ENCODE measurements at places on chromosomes 12 and 14.

GRCh38 chr14:95301527-95302187 lies 18.1 kb downstream of the CLMN start:
- DNase-seq: no peak

GRCh38 chr14:77184396-77185092 lies 2.9 kb downstream of the TMEM63C start:
- no peak for DNase-seq

- DNase-seq: no peak
These were observed 2.9 kb downstream of the RILPL1 start for GRCh38 chr12:123530668-123531067.

DNA sequence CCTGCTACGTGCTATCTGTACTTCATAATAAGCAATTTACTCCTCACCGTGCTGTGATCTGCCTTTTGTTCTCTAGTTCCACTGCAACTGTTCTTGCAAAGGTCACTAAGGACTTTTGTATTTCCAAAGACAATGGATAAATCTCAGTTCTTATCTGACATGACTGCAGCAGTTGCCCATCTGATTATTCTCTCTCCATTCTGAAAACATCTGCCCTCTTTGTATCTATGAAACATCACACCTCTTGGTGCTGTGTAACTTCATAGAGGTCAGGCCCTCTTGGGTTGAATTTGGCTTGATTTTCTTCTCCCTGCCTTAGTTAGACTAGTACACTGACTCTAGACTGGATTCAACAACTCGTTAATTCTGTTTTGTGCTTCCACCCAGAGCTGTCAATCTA lies 319.6 kb downstream of the BTG1 start:
- no peak for DNase-seq

GRCh38 chr14:81465507-81466228 lies 65.5 kb upstream of the STON2 start:
- DNase-seq: no peak

- no peak for DNase-seq
These were observed 193.9 kb upstream of the OR4E1 start for GRCh38 chr14:21867541-21867940.

- DNase-seq: no peak
These were observed 55.8 kb upstream of the GALNT9 start for GRCh38 chr12:132384916-132385774.

DNA sequence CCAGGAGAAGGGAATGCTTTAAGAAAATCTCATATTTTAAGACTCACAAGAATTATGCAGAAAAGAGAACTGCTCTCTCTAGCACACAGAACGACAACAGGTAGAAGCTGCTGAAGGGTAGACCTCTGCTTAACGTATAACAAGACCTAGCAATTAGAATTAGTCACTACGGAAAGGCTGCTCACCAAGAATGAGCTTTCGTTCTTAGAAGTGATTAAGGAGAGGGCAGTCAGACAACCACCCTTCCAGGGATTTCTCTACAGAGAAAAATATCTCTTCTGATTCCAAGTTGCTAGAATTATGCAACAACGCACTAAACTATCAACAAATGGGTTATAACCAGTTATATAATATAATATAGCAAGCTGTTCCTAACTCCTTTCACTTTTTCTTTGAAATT lies 18.6 kb downstream of the LRIG3 start:
- DNase-seq: no peak

DNA sequence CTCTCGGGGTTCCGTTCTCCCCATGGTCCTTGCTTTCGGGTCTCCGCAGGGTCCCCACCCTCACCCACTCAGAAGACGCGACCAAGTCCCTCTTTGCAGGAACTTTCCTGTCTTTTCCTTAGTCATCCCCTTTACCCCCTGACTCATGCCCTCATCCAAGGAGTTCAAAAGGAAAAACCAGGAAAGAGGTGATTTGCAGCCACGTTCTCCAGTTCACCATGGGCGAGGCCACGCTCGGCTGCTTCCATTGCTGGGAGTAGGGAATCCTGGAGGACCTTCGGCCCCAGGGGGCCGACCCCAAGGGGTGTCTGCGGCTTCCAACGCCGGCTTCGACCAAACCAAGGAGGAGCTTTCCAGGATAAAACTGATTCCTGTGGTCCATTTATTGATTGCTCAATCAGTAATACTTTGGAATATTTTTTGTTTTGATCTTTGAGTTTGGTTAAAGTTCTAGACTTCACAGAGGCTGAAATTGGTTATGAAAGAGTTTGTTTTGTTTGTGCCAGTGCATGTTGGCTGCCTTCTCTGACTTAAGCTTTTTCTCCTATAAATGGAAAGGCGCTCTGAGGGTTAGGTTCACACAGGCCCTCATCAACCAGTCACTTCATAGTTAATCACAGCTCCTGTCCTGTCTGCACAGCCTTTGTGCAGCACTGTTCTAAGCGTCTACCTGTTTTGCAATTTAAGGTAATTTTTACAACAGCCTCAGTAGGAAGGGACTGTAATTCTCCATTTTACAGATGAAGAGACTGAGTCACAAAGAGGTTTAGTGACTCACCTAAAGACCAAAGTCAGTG lies 827 bp downstream of the ALDH2 start:
- DNase-seq: no peak

- no peak for DNase-seq
These were observed 47.4 kb downstream of the DYRK2 start for GRCh38 chr12:67695974-67696373.

DNA sequence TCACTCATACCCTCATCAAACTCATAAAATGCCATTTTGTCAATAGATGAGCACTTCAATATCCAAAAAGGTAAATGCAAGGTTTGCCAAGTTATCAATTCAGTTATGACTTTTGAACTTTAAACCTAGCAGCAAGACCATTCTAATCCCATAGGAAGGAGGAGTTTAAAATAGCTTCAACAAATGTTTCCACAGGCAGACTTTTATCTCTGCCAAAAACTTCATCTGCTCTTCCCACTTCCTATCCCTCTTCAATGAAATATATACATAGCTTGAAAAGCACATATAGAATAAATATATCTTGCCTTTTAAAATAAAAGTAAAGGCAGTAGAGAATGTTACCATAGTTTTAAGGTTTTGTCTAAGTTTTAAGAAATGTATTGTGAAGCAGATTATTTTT lies 1749.1 kb upstream of the SEL1L start:
- no peak for DNase-seq

GRCh38 chr12:115710104-115710564 lies 567.4 kb downstream of the MED13L start:
- DNase-seq: no peak

DNA sequence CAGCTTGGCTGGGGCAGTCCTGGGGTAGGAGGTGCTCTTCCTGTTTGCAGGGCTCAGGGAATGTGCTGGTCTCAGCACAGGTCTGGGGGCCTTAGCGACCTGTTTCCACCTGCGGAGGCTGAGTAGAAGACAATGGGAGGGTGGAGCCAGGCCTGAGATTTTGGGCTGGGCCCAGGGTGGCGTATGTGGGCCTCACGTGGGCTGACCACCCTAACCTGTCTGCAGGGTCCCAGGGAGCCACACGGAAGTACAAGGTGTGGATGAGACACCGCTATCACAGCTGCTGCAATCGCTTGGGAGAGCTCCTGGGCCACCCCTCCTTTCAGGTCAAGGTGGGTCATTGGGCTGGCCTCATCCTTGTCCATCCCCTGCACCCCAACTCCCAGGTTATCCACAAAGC lies 1.1 kb downstream of the NOC4L start:
- DNase-seq: no peak

- no peak for DNase-seq
These were observed 8.6 kb upstream of the SNRNP35 start for GRCh38 chr12:123449249-123449733.

- DNase-seq: no peak
These were observed 33.8 kb downstream of the CACNA2D4 start for GRCh38 chr12:1884651-1885050.

- DNase-seq: no peak
These were observed 353 bp upstream of the PTPRR start for GRCh38 chr12:70920891-70921290.

- no peak for DNase-seq
These were observed 32.6 kb downstream of the PELI2 start for GRCh38 chr14:56150645-56151345.

DNA sequence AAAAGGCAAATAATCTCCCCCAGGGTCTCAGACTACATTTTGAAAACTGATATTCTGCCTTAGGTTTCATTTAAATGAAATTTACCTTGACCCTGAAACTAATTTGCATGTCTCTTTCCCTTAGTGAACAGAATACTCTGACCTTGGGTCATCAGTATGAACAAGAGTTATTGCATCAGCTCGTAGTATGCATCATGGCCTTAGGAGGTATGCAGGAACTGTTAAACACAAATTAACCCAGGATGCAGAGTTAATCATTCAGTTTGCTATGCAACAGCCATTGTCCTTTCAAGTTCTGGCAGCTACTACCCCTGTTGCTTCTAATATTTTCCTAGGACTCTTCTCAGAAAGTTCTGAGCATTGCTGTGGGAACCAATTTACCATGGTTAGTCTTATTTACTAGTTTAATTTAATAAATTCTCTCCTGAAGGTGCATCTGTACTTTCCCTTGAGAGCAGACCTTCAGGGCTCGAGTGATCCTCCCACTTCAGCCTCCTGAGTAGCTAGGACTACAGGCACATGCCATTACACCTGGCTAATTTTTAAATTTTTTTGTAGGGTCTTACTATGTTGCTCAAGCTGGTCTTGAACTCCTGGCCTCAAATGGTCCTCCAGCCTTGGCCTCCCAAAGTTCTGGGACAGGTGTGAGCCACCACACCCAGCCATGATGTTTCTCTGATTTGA lies 126.7 kb downstream of the TTC6 start:
- no peak for DNase-seq

GRCh38 chr12:8622646-8623045 lies 10.0 kb upstream of the AICDA start:
- DNase-seq: no peak

- DNase-seq: peak; percentile 72
These were observed 74.7 kb downstream of the ITPK1 start for GRCh38 chr14:93040982-93041381.

DNA sequence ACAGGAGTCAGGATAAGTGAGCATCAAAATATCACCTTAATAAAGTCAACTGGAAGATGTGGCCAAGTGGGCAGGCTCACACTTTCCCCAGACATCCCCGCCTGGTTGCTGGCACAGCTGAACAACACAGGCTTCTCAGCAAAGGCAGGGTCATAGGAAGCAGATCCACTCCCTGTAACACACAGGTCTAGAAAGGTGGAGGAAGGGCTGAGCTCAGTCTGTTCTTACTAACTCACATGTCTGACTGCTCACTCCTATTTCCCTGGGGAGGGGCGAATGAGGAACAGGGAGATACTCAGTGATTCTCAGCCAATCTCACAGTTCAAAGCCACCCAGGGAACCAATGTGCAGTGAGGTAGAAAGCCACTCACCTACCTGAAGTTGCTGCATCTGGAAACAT lies 45.0 kb upstream of the AMN1 start:
- DNase-seq: no peak

DNA sequence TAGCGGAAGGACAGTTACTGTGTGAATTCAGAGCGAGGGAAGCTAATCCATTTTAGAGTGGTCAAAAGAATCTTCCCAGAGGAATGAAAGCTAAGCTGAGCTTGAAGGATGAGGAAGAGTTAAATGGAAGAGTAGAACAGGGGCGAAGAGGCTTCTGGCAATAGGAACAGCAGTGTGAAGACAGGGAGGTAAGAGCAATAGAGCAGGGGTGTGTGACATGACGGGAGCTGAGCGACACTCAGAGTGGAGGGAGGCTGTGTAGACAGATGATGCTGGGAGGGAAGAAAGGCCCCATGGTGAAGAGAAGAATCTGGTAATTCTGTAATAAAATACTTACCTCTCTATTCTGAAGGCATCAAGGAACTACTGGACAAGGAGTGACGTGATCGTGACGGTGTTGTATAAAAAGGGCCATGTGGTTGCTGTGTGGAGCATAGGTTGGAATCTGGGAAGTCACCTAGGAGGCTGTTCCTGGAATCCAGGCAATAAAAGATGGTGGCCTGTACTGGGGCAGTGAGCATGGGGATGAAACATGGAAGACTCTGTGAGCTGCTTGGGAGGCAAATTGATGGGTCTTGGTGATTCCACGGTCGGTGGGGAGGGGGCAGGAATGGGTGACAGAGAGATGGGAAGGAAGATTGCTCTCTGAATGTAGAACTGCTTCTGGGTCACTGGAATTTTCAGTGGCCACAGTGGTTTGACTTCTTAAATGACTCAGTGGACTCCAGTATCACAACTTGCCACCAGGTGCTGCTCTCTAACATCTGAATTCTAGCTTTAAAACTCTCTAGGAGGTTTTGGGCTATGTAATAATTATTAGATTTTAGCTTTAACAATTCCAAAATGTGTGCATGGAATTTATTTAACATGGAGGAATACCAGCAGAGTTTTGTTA lies 164.1 kb downstream of the ATP23 start:
- DNase-seq: no peak

DNA sequence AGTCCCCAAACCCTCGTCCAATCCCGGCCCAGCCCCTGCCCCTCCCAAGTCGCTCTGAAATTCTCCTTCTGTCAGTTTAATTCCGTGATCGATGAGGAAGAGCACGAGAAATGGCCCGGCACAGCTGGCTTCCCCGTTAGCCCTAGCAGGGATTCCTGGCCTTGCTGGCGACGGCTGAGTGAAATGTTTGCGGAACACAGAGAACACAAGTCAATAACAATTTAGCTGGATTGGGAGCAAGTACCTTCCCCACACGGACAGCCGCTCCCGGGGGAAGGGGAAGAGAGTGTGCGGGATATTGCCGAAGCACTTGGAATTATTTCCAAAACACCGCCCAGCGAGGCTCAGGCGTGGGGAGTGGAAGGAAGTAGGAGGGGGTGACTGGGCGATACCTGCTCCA lies 134.6 kb downstream of the RBM19 start:
- no peak for DNase-seq

DNA sequence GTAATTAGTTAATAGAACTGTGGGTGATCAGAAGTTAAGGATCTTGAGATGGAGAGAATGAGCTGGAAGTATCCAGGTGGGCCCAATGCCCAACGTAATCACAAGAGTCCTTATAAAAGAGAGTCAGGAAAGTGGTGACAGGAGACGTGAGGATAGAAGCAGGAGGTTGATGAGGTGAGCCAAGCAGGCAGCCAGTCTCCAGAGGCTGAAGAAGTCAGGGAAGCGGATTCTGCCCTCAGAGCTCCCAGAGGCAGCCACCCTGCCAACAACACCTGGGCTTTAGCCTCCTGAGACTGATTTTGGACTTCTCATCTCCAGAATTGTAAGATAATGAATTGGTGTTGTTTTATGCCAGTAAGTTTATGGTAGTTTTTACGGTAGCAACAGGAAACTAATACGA lies 10.1 kb upstream of the SAV1 start:
- DNase-seq: no peak

- DNase-seq: no peak
These were observed 30.6 kb upstream of the LMO3 start for GRCh38 chr12:16636435-16637055.

- DNase-seq: peak; percentile 78
These were observed 668 bp downstream of the TRIP11 start for GRCh38 chr14:92039063-92039718.

GRCh38 chr12:47997321-47997720 lies 7.0 kb downstream of the COL2A1 start:
- no peak for DNase-seq
